ENCODE measurements at places on chromosomes 16 and 17.

DNA sequence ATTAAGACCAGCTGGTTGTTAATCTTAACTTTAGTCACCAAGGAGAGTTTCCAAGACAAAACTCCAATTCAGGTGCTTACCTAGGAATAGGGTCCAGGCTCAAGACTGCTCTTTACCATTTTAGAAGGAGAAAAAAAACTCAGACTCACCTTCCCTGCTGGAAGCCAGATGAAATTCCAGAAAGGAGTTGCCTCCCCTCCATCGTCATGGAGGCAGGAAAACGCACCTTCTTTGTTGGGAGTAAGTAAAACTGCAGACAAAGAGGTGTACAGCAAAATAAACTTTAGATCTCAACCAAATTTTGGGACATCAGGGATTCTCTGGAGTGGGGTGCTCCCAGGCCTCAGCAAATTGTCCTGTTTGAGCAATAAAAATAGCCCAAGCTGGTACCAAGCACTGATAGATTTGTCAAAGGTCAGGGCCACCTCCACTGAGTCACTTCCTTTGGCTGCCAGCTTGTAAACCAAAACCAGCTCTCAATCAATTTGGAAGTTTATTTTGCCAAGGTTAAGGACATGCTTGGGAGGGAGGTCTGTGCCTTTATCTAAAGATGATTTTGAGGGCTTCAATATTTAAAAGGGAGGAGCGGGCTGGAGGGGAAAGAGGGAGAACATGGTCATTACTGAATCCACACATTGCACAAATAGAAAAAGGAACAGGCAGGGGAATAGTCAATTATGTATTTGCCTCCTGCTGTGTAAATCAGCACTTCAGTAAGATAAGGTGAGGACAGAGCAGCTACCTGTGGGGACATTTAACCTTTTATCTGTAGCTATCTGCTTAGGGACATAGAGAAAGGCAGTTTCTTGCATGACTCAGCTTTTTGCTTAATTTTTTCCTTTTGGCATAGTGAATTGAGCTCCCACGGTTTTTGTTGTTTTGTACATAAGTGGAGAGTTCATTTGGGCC, 1.5 kb upstream of the ALDH3A2 start:
- no peak for DNase-seq

- no peak for DNase-seq
Observed at GRCh38 chr16:55655897-55656681, at the start of gene SLC6A2. Gene SLC6A2, plus strand, starts transcription at chr16:55655988. Its CDS starts 707 bp downstream, at chr16:55656695.

DNA sequence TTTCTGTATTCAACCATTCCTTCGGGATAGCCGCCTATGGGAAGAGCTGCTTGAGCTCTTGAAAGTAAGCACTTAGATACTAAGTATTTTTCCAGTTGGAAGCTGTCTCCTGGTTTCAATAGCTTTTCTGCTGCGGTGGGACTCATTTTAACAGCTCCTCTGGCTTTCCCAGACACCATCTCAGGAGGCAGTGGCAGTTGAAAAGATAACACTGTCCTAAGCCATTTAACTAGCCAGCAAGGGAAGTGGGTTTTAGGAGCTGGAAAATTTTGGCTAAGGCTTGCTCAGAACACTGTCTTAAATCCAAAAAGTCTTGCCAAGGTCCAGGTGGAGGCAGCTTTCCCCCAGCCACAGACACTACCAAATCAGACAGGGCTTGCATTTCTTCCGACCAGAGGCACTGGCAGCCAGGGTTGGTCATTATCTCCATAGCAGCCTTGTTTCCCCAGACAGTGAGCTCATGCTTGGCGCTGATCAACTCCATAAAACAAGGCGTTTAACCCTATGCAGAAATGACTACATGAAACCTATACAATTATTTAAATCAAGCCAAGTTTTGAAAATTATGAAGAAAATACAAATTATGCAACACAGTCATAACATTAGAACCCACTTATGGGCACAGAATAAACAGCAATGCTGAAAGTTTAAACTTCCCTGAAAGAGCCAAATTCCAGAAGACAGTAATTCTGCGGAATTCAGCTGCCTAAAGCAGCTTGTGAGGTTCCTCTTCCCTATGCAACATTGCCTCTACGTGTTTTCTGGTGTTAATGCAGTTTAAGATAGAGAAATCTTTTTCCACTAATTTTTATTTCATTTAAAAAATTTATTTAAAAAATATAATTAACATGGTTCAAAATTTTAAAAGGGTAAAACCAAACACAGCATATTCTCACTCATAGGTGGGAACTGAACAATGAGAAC, 25.0 kb downstream of the GABARAPL2 start:
- peak; percentile 59 for DNase-seq

DNA sequence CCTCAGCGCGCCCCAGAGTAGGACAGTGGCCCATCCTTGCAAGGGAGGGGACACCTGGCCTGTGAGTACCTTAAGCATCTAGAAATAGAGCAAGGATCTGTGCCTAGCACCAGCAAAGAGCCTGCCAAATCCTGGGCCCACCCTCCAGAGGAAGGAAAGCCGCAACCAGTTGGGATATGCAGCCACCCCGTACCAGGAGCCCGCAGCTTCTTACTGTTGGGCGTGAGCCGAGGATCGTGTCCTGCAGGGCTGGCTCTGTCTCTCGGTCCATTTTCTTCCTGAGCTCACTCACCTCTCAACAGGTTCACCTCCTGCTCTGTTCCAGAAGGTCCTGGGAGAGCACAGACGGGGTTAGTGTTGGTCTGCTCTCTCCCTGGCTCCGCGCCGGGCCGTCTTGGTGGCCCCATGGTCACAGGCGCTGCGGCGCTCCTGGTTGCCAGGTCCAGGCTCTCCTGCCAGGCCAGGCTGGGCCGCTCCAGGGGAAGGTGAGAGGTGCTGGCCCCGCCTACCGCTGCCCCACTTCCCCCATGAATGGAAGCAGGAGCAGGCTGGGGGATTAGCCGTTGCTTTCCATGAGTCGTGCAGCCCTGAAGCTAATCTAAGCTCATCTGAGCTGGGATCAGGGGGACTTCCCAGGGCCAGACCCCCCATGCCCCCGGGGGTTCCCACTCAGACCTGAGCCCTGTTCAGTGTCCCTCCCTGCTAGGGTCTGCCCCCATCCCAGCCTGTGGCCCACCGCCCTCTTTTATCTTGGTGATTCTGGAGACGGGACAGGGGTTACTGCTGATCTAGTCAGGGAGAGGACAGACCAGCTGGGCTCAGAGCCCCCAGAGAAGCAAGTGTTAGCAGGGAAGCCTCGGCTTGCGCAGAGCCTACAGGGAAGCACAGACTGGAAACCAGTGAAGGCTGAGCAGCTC, 12.7 kb downstream of the ENDOV start:
- no peak for DNase-seq

- DNase-seq, result peak; percentile 63
Observed at GRCh38 chr16:65312071-65312470, 190.2 kb upstream of the CDH11 start.

DNA sequence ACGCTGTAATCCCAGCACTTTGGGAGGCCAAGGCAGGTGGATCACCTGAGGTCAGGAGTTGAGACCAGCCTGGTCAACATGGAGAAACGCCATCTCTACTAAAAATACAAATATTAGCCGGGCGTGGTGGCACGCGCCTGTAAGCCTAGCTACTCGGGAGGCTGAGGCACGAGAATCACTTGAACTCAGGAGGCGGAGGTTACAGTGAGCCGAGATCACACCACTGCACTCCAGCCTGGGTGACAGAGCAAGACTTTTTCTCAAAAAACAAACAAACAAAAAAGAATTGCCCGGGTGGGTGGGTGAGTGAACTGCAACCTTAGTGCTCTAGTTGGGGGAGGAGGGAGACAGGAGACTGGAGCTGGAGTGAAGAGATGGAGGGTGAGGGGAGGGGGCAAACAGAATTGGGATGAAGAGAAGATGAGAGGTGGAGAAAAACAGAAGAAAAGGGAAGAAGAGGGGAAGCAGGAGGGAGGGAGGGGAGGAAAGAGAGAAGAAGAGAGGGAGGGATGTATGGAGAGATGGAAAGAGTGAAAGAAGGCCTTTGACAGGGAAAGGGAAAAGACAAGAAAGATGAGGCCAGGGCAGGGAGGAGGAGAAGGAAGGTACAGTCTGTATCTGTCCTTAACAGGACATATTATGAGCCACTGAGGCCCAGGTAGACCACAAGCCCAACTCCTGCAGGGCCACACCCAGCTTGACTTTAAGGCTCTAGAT, 5.5 kb upstream of the SRCIN1 start:
- DNase-seq, result no peak

GRCh38 chr17:75048249-75048878, 1.3 kb downstream of the KCTD2 start:
- DNase-seq, result no peak

- DNase-seq, result no peak
Observed at GRCh38 chr17:43410557-43411368, 12.0 kb downstream of the ARL4D start.

GRCh38 chr17:14123619-14124278, 54.4 kb downstream of the COX10 start:
- no peak for DNase-seq

DNA sequence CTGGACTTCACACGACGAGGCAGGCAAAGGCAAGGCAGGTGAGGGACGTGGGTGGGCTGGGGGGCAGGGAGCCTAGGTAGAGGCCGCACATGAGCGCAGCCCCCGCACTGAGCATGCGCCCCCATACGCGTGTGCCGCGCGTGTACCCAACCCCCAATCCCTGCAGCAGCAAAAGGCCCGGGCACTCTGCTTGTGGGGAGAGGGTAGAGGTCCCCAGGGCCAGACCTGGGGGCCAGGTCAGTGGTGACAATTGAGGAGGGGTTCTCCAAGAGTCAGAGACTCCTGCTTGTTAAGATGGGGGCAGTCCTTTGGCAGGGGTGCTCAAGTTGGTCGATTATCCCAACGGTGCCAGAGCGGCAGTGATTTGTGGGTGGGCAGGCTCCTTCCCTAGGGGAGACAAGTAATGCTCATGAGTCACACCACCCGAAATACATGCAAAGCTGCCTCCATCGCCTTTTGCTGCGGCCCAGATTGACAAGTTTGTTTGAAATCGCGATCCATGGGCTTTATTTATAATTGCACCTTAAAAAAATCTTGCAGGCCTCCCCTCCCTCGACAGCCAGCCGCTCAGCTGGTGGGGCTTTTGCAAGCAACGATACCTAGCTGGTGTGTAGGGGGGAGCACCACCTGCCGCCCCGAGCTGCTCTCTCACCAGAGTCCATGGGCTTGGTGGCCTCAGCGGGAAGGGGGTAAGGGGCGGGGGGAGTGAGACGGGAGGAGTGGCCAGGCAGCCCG, 1.1 kb upstream of the GIT1 start:
- DNase-seq, result peak; percentile 72

DNA sequence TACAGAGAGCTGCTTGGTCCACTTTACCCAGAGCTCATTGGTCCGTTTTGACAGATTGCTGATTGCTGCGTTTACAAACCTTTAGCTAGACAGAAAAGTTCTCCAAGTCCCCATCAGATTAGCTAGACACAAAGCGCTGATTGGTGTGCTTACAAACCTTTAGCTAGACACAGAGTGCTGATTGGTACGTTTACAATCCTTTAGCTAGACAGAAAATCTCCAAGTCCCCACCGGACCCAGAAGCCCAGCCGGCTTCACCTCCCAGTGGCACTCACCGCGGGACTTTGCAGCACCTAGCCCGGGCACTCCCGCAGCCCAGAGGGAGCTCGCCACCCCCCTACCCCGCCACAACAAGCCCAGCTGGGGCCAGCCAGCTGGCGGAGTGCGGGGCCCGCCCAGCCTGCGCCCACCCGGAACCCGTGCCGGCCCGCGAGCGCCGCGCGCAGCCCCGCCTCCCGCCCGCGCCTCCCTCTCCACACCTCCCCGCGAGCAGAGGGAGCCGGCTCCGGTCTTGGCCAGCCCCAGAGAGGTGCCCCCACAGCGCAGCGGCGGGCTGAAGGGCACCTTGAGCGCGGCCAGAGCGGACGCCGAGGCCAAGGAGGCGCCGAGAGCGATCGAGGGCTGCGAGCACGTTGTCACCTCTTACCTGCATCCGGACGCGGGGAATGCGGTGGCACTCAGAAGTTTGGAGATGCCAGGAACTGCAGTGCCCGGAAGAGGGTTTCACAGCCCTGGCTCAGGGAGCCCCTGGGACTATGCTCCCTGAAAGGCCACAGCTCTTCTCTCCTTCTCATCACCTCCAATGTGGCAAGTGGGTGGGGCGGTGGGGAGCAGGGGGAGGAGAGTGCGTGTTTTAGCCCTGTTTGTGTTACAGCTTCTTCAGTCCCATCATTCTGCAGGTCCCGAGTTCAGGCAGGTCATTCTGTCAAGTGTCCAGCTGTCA, 1504.5 kb downstream of the CDH11 start:
- peak; percentile 1 for DNase-seq

GRCh38 chr17:49407981-49408501, 6.6 kb downstream of the PHB1 start:
- DNase-seq, result peak; percentile 53

- DNase-seq, result no peak
Observed at GRCh38 chr16:4403133-4403949, 13.1 kb downstream of the CORO7 start.

- no peak for DNase-seq
Observed at GRCh38 chr17:83190601-83191387, 111.4 kb downstream of the METRNL start.

- DNase-seq, result peak; percentile 93
Observed at GRCh38 chr16:30896889-30897733, 697 bp downstream of the CTF1 start.

DNA sequence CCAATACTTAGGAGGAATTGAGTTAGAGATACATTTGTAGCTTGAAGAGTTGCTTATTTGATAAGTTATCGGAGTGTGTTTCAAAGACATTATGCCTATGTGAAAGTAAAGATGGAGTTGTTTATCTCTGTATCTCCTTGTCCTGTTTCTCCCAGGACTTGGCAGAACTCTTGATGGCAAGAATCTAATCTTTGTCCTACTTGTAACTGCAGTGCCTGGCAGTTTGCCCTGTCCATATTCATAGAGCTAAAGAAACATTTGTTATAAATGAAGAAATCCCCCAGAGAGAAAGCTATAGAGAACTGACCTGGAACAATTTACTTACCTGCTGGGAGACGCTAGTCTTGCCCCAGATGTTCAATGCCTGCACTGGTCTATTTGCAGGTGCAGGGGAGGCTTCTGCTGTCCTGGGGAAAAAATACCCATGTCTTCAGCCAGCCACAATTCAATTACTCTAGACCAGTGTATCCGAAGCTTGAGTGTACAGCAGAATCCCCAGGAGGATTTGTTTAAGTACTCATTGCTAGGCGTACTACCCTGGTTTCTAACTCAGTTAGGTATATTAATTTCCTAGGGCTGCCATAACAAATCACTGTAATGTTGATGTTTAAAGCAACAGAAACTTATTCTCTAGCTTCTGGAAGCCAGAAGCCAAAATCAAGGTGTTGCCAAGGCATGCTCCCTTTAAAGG, 410.0 kb upstream of the HSBP1 start:
- no peak for DNase-seq

DNA sequence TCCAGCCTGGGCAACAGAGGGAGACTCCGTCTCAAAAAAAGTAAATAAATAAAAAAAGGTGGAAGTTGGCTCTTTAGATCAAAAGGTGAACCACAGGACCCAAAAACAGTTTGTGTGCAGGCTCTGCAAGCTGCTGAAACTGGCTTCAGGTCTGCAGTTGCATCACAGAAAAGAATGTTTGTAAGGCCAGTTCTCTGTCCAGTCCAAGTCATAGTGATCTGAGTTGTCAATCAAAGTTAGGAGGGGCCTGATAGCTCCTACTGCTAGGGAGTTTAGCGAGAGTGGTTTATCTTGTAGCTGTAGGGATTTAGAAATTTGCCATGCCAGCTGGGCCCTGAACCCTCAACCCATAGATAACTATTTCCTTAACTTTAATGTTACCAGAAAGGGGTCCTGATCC, 101.2 kb upstream of the CACNG5 start:
- no peak for DNase-seq
